ENCODE measurements at places on chromosomes 3 and 15.
A peak's percentile ranks its signal among the peaks of the same experiment; 100 is the strongest.

- DNase-seq = no peak
These were observed 183.7 kb upstream of the DNAJC19 start for GRCh38 chr3:181173227-181173626.

DNA sequence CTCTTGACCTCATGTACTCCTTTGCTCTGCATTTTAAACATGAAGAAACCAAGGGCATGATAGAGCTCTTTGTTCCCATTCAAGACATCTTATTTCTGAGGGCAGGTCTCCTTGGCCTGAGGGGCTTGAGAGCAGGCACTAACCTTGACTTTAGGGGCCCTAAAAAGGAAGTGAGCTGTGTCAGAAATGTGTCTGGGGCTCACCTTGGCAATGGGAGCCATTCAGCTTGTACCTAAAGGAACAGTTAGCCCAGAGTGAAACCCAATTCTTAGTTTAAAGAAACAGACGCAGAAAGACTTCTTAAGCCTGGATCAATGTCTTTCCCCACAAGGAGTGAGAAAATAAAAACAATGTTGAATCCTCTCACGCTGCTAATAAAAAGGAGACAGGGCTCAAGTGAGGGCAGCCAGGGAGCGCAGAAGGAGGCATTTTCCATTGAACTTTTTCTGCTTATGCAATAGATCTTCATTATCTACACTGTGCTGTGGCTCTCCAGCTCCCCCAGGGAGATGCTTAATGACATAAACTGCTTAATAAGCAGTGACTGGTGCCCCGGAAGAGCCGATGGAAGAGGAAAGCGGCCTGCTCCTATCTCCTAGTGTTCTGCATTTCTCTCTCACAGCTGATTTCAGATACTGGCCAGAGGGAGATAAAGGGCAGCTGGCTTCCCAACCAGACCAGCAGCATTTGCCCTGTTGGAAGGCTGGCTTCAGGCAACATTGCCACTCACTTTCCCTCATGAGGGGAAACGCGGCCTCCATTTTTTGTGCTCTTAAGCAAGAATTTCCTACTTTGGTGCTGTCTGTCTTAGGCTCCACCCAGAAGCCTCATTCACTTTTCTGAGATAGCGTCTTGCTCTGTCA is 152.0 kb downstream of the OPA1 start:
- DNase-seq = no peak

- DNase-seq = no peak
These were observed 21.9 kb upstream of the RPL29 start for GRCh38 chr3:52017586-52017985.

DNA sequence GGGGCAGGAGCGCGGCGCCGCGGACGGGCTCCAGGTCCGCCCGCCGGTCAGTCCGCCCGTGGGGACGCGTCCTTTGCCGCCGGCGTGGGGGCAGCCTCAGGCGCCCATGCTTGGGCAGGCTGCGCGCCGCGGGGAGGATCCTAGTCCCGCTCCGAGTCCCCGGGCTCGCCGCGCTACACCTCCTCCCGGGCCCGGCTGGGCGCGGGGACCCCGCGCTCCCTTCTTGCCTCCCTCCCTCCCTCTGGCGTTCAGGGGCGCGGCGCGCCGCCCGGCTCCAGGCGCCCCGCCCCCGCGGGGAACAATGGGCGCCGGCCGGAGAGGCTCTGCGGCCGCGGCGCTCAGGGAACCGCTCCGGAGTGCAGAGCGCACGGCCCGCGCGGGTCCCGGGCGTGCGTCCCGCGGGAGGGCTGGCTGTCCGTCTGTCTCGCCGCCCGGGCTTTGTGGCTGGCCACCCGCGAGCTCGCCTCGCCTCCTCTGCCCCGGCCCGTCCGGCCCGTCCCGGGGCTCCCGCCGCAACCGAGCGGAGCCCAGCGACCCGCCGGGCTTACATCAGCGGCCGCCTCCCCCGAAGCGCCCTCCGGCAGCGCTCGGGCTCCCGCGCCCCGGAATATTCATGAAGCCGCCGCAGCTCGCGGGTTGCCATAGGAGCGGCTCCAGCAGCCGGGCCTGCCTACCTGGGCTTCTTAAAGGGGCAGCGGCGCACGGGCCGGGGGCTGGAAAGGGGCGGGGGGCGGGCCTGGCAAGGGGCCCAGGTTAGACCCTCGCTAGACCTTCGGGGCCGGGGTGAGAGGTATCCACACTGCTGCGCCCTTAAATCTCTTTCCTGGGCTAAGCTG is at the start of gene HCN4:
TSS of gene HCN4 (minus strand) at position 658 of the 836 bp plus-strand sequence. CDS start 688 bp downstream, outside the sequence.
- DNase-seq = no peak

- no peak for DNase-seq
These were observed 129.8 kb downstream of the NR1I2 start for GRCh38 chr3:119911748-119912147.

DNA sequence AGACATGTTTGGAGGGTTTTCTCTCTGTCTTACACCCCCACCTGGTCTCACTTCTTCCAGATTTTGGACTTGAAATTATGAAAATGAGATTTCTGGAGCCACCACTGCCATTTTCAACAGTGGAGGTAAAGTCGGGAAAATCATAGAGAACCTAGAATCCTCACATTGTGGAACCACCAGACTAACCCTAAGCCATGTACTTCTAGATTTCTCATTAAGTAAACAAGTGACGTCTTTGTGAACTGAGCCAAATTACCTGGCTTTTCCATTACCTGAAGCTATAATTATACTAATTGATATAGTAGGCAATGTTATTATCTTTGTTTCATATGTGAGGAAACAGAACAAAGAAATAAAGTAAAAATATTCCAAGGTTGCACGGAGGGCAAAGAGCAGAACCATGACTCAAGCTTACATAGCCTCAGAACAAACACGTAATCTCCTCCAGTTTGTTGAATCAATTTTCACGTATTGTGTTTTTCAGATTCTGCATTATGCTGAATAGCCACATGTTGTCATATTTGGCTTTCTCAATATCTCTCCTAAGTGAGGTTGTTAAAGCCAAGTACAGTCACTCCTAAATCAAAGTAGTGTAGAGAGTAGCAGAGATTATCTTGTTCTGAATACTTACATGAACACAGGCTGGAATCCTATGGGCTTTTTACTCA is 101.3 kb upstream of the CMC1 start:
- DNase-seq = no peak

- DNase-seq = no peak
These were observed 193.1 kb downstream of the TNIK start for GRCh38 chr3:171267104-171267503.

DNA sequence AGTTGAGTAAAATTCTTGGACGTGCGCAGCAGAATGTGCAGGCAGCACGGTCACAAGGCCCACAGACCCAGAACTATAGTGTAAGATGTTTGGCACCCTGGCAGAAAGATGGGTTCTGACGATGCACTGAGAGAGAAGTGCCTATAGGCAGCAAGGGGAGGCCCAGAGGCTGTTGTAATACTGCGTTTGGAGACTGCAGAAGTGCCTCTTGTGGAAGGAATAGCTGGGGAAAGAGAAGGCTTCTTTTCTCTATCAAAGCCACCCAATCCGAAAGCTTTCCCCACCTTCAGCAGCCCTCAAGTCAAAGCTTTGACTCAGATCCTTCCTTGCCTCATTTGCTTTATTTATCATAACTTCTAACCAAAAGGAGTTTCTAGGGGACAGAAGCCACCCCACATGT is 5.2 kb upstream of the SIN3A start:
- no peak for DNase-seq

GRCh38 chr15:92670621-92671020 is 15.0 kb upstream of the FAM174B start:
- DNase-seq = no peak

- DNase-seq = no peak
These were observed 157.5 kb downstream of the MEGF11 start for GRCh38 chr15:66095871-66096687.

GRCh38 chr3:79257791-79258190 is 510.0 kb downstream of the ROBO1 start:
- no peak for DNase-seq

DNA sequence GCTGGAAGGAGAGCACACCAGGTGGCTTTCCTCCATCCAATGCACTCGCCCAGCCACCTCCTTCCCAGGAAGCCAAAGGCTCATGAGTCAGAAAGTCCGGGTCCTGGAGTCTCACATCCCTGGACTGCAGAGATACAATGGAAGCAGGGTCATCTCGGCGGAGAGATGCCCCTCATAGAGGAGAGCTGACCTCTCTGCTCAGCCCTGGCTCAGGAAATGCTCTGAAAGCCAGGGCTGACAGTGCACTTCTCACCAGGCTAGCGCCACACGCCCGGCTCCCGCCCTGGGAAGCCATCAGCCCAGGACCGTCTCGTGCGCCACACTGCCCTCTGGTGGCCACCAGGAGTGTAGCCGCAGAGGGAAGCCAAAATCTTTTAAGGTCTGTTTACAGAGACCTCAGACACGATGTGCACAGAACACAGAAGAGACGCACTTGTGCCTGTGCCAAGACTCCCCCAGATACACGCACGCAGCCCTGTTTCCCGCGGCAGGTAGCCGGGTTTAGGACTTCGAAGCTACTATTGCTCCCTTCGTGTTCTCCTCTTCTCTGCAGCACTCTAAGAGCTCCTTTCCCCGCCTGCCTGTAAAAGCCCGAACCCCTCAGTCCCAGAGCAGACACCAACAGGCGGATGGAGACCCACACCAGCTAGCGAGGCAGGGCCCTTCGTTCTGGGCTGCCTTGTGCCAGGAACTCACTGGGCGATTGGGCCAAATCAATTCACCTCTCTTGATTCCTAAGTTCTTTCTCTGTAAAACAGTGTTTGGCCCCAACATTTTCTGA is 9.7 kb downstream of the NTRK3 start:
- peak; percentile 37 for DNase-seq

- DNase-seq = no peak
These were observed 10.3 kb upstream of the USP50 start for GRCh38 chr15:50556642-50557371.

DNA sequence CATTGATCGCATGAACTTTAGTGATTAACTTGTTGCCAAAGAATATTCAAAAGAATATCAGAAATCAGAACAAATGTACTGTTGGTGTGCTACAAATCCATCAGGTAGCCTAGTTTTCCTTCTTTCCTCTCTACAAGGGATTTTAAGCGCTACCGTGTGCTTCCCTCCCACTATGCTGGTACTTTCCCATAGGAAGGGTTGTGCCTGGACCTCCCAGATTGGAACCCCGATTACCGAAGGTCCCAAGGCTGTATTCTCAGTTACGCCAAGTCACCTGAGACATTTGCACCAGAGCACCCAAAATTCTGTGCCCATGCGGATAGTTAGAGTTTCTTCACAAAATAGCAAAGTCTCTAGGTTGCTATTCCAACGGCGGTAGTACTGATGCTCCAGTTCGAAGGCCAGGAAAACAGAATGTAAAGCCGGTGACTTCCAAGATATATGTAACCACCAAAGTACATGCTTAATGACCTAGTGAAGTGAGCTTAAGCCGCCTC is 23.4 kb upstream of the GATM start:
- DNase-seq = no peak

- DNase-seq = no peak
These were observed 578.3 kb downstream of the GRM7 start for GRCh38 chr3:7439101-7439680.

DNA sequence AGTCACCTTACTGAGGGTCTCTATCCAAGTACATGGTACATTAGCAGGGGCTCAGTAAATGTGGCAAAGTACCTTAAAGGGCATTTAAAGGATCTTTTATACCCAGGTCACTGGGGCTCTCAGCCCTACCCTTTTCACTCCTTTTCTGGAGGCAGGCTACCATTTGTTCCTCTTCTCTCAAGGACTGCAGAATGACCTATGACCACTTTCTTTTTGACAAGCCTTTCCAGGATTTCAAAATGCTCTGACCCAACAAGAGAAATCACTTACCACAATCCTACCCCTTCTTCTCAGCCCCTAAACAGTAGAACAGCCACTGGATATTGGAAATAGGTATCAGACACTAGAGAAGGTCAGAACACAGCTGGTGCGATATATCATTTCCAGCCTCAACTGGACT is 221.8 kb upstream of the TPRG1 start:
- DNase-seq = no peak

DNA sequence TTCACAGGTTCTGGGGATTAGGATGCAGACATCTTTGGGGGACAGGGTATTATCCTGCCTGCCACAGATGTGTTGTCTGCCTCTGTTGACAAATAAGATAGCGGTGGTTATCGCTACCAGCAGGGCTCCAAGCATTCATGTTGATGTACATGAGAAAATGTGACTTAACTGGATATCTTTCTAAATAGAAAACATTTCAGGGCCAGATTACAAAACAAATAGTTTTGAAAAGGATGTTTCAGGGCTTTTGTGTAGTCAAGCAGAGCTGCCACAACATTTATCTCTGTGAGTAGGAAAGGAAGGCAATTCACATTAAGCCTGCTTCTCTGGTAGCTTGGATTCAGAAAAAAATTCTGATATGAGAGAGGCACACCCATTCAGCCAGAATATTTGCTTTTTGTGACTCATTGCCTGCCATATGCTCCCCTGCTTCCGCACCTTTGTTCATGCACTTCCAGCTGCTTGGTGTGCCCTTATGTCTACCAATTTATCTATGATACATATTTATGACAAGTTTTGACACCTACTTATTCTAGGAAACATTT is 22.8 kb downstream of the PLS1 start:
- DNase-seq = no peak

DNA sequence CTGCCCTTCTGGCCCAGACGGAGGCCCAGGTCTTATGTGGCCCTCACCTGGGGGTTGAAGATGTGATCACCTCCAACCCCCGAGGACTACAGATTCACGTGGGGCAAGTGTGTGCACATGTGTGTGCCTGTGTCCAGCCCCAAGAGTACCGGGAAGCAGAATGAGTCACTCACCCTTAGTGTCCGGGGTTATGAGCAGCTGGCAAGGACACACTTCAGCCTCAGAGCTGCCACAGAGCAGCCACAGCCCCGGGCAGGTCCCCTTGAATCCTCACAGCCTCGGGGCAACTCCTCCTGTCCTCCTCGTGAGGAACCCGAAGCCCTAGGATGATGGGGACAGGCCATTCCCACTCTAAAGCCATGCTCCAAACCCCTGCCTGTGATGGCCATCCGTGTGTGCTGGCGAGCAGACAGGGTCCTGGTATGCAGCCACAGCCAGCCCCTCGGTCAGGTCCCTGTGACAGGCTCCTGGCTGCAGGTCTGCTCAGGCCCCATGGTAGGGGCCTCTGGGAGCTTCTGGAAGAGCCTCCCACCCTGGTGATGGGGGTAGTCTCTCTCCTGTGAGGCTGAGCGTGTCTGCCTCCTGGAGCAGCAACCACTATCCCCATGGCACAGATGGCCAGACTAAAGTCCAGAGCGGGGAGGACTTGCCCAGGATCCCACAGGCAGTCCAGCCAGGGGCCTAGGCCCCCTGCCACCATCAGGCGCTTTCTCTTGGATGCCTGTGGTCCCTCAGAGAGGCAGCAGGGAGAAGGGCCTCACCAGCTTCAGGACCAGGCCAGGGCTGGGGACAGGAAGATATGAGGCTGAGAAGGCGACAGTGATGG is 852 bp downstream of the STAB1 start:
- DNase-seq = no peak

DNA sequence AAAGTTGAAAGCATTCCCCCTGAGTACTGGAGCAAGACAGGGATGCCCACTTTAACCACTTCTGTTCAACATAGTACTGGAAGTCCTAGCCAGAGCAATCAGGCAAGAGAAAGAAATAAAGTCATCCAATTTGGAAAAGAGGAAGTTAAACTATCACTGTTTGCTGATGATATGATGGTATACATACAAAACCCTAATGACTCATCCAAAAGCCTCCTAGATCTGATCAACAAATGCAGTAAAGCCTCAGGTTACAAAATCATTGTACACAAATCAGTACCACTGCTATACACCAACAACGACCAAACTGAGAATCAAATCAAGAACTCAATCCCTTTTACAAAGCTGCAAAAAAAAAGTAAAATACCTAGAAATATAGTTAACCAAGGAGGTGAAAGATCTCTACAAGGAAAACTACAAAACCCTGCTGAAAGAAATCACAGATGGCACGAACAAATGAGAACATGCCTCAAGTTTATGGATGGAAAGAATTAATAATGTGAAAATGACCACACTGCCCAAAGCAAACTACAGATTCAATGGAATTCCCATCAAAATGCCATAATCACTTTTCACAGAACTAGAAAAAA is 40.3 kb downstream of the RPL39L start:
- no peak for DNase-seq

Measured in stimulated activated naive CD4-positive, alpha-beta T cell (primary cell).